Mesothelial cell of epicardium (in vitro differentiated cells): ENCODE measurements at places on chromosomes 7 and 10. TPM values are rescaled to one million over a fixed set of nuclear protein-coding genes. Genes with fewer than 3 reads are reported as not detected.

- no peak for DNase-seq
Observed at GRCh38 chr10:102230861-102231356, 4.8 kb downstream of the ELOVL3 start.

DNA sequence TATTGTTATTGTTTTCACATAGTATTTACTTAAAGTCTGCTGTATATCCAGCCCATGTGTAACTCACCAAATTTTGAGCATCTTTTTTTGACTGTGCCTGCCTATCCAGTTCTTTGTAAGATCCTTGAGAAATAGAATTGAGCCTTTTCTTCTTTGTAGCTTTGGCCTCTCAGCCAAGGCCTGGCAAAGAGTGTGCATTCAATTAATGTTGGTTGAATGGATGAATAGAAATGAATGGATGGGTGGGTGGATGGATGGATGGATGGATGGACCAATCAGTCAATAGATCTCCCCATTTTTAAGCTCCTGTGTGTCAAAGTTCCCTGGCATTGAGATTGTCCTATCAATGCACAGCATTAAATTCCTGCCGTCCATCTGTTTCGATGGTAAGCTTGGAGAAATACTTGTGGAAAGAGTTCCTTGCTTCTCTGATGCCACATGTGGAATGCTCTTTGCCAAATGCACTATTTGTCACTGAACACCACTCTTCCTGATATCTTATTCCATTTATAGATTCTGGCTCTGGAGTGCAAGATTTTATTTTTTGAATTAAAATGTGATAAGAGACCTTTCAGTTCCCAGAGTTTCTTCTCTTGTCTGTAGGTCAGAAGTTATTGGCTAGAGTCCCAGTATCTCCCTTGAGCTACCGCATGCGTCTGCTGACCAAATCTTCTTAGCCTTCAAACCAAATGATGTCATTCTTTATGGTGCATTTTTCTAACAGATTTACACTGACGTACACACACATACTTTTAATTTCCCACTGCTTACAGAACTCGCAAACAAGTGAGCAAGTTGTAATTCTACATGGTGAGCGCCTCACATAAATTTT lies 20.7 kb upstream of the ADRB1 start:
- no peak for DNase-seq

DNA sequence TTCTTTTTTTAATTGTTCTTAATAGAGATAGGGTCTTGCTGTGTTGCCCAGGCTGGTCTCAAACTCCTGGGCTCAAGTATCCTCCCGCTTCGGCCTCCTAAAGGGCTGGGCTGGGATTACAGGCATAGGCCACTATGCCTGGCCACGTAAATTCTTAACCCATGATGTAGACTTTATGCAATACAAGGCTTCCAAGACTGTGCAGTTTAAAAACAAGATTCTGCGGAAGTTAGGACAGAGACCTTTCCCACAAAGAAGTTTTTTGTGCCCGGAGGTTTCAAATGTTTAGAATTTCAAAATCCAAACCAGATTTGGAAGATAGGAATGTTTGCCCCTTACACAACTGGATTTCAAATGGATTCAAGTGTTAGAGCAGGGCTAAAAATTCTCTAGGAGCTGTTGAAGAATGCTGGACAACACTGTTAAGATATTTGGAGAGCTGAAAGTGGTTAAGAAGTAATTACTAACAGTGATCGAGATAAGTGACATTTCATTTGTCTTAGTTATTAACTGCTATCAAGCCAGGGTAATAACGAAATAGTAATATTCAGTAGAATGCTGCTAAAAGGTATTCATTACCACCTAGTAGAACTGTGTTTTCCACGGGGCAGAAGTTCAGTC lies 7.4 kb downstream of the APBB1IP start:
- DNase-seq: no peak

GRCh38 chr7:125255810-125256209 lies 326.2 kb upstream of the POT1 start:
- no peak for DNase-seq

DNA sequence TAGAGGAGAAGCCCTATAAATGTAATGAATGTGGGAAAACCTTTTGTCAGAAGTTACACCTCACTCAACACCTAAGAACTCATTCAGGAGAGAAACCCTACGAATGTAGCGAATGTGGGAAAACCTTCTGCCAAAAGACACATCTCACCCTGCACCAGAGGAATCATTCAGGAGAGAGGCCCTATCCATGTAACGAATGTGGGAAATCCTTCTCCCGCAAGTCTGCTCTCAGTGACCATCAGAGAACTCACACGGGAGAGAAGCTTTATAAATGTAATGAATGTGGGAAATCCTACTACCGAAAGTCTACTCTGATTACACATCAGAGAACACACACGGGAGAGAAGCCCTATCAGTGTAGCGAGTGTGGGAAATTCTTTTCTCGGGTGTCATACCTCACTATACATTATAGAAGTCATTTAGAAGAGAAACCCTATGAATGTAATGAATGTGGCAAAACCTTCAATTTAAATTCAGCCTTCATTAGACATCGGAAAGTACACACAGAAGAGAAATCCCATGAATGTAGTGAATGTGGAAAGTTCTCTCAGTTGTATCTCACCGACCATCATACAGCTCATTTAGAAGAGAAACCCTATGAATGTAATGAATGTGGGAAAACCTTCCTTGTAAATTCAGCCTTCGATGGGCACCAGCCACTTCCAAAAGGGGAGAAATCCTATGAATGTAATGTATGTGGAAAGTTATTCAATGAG lies 18.9 kb downstream of the RBAK start:
- no peak for DNase-seq

GRCh38 chr10:119055472-119055871 lies 25.1 kb downstream of the EIF3A start:
- no peak for DNase-seq

DNA sequence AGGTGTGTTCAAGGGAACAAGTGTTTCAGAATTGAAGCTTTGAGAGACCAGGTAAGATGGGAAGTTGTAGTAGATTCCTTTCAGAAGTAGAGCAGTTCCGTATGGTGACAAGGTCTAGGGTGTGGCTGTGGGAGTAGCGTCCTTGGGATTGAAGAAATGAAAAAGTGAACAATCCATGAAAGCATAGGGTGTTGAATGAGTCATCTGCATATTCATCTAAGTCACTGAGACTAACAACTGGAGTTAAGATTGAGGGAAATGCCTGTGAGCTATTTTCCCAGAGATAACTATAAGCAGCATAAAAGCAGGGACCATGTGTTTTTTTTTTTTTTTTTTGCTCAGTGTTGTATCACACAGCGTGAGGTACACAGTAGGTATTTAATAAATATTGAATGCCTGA lies 134.8 kb downstream of the PHTF2 start:
- no peak for DNase-seq

The EPHB6 gene
- total RNA-seq: 28.0 to 30.9 TPM (median 28.9 TPM) in 3 replicates

The LCOR gene
- total RNA-seq: 65.8 to 70.9 TPM (median 68.2 TPM) in 3 replicates

The AHR gene
- total RNA-seq: 45.6 to 49.7 TPM (median 48.0 TPM) in 3 replicates
